Caco-2 (cell line): ENCODE measurements at places on chromosomes 5 and 9. TPM values are rescaled to one million over a fixed set of nuclear protein-coding genes. Genes with fewer than 3 reads are reported as not detected.
A peak's percentile ranks its signal among the peaks of the same experiment; 100 is the strongest.

- H3K27me3 ChIP-seq = no peaks in the 10 kb centered on the region
- no peaks in the 10 kb centered on the region for H3K4me1 ChIP-seq
- no peak overlapping the region for H3K4me3 ChIP-seq
- DNase-seq = no peak
- H3K36me3 ChIP-seq = no peaks in the 10 kb centered on the region
Measured at GRCh38 chr9:121860744-121861143, 209.3 kb downstream of the DAB2IP start.

- no peak overlapping the region for H3K27ac ChIP-seq
- no peak overlapping the region for H3K4me3 ChIP-seq
- no peaks in the 10 kb centered on the region for H3K4me1 ChIP-seq
- peak; percentile 13 for DNase-seq
- H3K36me3 ChIP-seq = no peaks in the 10 kb centered on the region
- H3K27me3 ChIP-seq = no peaks in the 10 kb centered on the region; the same call in 1 of the 2 replicates
Measured at GRCh38 chr5:173395257-173395932, 67.2 kb upstream of the STC2 start.

GRCh38 chr5:52204310-52204709 is 583.4 kb upstream of the ITGA1 start:
- no peaks in the 10 kb centered on the region for H3K4me1 ChIP-seq
- no peaks in the 10 kb centered on the region for H3K27me3 ChIP-seq
- H3K4me3 ChIP-seq = no peak overlapping the region
- no peak for DNase-seq

GRCh38 chr5:149205625-149206523 is 64.6 kb downstream of the ABLIM3 start:
- DNase-seq = no peak
- H3K27me3 ChIP-seq = no peaks in the 10 kb centered on the region
- no peak overlapping the region for H3K27ac ChIP-seq
- H3K4me3 ChIP-seq = no peak overlapping the region

- no peaks in the 10 kb centered on the region for H3K36me3 ChIP-seq
- H3K4me3 ChIP-seq = no peak overlapping the region
- H3K4me1 ChIP-seq = no peaks in the 10 kb centered on the region
- DNase-seq = peak; percentile 49
Measured at GRCh38 chr9:19028835-19029451, 4.1 kb downstream of the SAXO1 start.

- no peak for DNase-seq
- no peaks in the 10 kb centered on the region for H3K36me3 ChIP-seq
- H3K4me3 ChIP-seq = no peak overlapping the region
- no peak overlapping the region for H3K27ac ChIP-seq
- no peaks in the 10 kb centered on the region; the same call in 1 of the 2 replicates for H3K27me3 ChIP-seq
Measured at GRCh38 chr5:33774341-33774740, 117.4 kb downstream of the ADAMTS12 start.

GRCh38 chr5:76472335-76473008 is 69.4 kb downstream of the IQGAP2 start:
- peaks cover 60% of the 10 kb centered on the region for H3K4me1 ChIP-seq
- H3K27me3 ChIP-seq = no peaks in the 10 kb centered on the region
- H3K4me3 ChIP-seq = no peak overlapping the region
- H3K36me3 ChIP-seq = peaks cover 2% of the 10 kb centered on the region
- H3K27ac ChIP-seq = no peak overlapping the region
- DNase-seq = no peak

DNA sequence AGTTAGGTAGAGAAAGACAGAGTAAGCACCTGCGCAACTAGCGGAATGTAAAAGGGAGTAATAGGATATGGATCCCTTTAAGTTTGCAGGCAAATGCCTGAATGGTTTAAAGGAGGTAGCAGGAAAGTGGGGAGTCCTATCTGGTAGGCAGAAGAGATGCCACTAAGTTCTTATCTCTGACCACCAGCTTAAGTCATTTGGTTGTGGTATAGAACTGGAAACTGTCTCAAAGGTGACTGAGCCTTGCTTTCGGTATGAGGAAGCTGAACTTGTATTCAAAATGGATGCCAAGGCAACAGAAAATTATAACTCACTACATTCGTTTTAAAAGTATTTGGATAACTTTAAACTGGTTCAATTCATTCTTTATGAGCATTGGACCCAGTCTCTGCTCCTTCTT is 475.6 kb downstream of the DMRTA1 start:
- DNase-seq = no peak
- no peak overlapping the region for H3K27ac ChIP-seq
- no peaks in the 10 kb centered on the region for H3K4me1 ChIP-seq
- no peaks in the 10 kb centered on the region for H3K36me3 ChIP-seq
- no peaks in the 10 kb centered on the region for H3K27me3 ChIP-seq
- H3K4me3 ChIP-seq = no peak overlapping the region

GRCh38 chr5:121962347-121962670 is 534 bp downstream of the SRFBP1 start:
- no peaks in the 10 kb centered on the region for H3K36me3 ChIP-seq
- H3K4me3 ChIP-seq = peak overlapping the region; percentile 77
- H3K4me1 ChIP-seq = no peaks in the 10 kb centered on the region

GRCh38 chr9:123368536-123369153 is 12.6 kb downstream of the CRB2 start:
- H3K4me3 ChIP-seq = no peak overlapping the region
- no peaks in the 10 kb centered on the region for H3K27me3 ChIP-seq
- H3K36me3 ChIP-seq = no peaks in the 10 kb centered on the region
- H3K4me1 ChIP-seq = peaks cover 1% of the 10 kb centered on the region
- DNase-seq = no peak

GRCh38 chr5:138632900-138633489 is 57.8 kb upstream of the HSPA9 start:
- no peak overlapping the region for H3K4me3 ChIP-seq
- no peak overlapping the region for H3K27ac ChIP-seq
- H3K27me3 ChIP-seq = no peaks in the 10 kb centered on the region
- DNase-seq = peak; percentile 76
- no peaks in the 10 kb centered on the region for H3K36me3 ChIP-seq

- H3K4me3 ChIP-seq = no peak overlapping the region
- no peak overlapping the region for H3K27ac ChIP-seq
- H3K36me3 ChIP-seq = no peaks in the 10 kb centered on the region; the same call in 1 of the 2 replicates
- H3K27me3 ChIP-seq = no peaks in the 10 kb centered on the region
Measured at GRCh38 chr9:123637606-123637944, 281.6 kb downstream of the CRB2 start.

DNA sequence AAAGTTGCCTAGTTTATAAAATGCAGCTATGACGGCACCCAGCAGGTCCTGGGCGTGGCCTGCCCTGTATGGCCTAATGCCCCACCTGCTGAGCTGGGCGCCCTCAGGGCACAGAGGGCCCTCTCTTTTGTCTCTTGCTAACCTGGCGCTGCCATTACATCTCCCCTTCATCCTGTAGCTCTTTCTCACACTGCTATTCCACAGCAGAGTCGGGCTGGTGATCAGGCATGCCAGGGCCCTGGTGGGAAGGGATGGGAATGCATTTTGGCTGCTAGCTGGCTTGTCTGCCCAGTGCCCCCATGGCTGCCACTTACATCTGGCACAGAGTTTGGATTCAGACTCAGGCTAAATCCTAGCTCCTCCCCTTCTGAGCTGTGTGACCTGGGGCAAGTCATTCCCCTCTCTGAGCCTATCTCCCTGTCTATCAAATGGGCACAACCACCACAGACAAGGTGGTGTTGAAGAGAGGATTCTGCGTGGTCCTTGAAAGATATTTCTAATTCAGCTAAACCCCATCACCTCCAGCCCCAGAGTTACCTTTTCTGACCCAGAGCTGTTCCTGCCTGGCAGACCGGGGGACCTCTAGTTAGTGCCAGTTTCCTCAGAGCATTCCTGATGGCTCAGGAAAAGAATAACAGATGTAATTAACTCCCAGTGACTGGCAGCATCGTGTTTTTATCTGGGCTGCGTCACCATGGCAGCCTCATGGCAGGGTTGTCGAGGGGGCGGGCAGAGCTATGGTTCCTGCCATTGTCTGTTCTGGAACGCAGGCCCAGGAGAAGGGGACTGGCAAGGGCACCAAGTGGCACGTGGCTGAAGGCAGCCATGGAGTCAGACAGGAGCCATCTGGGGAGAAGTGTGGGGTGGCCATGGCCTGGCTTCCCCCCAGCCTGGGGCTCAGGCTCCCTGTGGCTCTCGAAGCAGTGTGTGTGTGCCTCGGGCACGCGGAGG is 6.3 kb downstream of the PRR7 start:
- no peaks in the 10 kb centered on the region for H3K27me3 ChIP-seq
- no peak for DNase-seq
- peak overlapping the region; percentile 61 for H3K27ac ChIP-seq

GRCh38 chr5:90475436-90475980 is 844 bp downstream of the POLR3G start:
- H3K4me3 ChIP-seq = peak overlapping the region; percentile 94
- H3K27ac ChIP-seq = no peak overlapping the region

- H3K4me1 ChIP-seq = no peaks in the 10 kb centered on the region
- no peaks in the 10 kb centered on the region for H3K36me3 ChIP-seq
- no peak overlapping the region for H3K4me3 ChIP-seq
- no peak overlapping the region for H3K27ac ChIP-seq
- DNase-seq = no peak
Measured at GRCh38 chr5:124111886-124112285, 599.9 kb downstream of the CSNK1G3 start.

GRCh38 chr5:149731332-149731616 is 1.2 kb downstream of the PPARGC1B start:
- peaks cover 11% of the 10 kb centered on the region for H3K4me1 ChIP-seq
- H3K4me3 ChIP-seq = peak overlapping the region; percentile 93
- no peak for DNase-seq
- peak overlapping the region; percentile 77 for H3K27ac ChIP-seq
- no peaks in the 10 kb centered on the region for H3K27me3 ChIP-seq

DNA sequence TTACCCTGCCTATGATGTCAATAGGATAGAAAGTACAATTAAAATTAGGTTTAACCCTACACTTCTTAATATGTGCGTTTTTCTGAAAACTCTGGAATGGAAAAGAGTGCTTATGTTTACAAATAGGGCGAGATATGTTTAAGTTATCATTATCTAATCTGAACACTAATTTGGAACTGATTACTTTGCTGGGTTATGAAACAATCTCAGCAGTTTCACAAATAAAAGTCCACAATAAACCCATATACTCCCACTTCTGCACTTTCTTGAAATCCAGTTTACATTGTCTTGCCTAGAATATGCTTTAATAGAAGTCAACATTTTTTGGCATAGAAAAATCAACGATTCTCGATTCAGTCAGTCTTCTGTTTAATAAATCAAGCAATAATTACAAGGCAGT is 236.3 kb downstream of the NFIB start:
- H3K4me3 ChIP-seq = no peak overlapping the region
- H3K36me3 ChIP-seq = no peaks in the 10 kb centered on the region
- H3K27me3 ChIP-seq = no peaks in the 10 kb centered on the region
- H3K4me1 ChIP-seq = no peaks in the 10 kb centered on the region

GRCh38 chr5:68380078-68380477 is 164.5 kb downstream of the PIK3R1 start:
- H3K4me3 ChIP-seq = no peak overlapping the region
- no peak for DNase-seq
- H3K36me3 ChIP-seq = no peaks in the 10 kb centered on the region
- H3K27ac ChIP-seq = no peak overlapping the region
- H3K27me3 ChIP-seq = no peaks in the 10 kb centered on the region
- no peaks in the 10 kb centered on the region for H3K4me1 ChIP-seq

- H3K4me3 ChIP-seq = no peak overlapping the region
- H3K27me3 ChIP-seq = no peaks in the 10 kb centered on the region
- DNase-seq = peak; percentile 20
- H3K36me3 ChIP-seq = no peaks in the 10 kb centered on the region
Measured at GRCh38 chr5:90645024-90645610, 86.5 kb downstream of the ADGRV1 start.

DNA sequence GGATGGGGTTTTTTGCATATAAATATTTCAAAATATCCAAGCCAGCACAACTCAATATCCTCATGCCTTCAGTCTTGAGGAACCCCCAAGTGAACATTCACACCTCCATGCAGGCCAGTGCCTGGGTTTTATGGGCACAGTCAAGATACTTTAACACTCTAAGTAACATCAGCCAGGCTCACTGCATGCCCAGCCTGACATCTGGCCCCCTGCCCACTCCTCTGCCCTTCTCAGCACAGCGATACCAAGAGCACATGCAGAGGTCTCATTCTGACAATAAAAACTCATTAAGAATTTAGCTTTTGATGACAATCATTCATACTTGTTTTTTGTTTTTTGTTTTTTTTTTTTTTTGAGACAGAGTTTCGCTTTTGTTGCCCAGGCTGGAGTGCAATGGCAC is 250.0 kb downstream of the CWC27 start:
- no peaks in the 10 kb centered on the region for H3K4me1 ChIP-seq
- H3K27me3 ChIP-seq = no peaks in the 10 kb centered on the region
- no peak for DNase-seq
- H3K27ac ChIP-seq = no peak overlapping the region
- no peak overlapping the region for H3K4me3 ChIP-seq

DNA sequence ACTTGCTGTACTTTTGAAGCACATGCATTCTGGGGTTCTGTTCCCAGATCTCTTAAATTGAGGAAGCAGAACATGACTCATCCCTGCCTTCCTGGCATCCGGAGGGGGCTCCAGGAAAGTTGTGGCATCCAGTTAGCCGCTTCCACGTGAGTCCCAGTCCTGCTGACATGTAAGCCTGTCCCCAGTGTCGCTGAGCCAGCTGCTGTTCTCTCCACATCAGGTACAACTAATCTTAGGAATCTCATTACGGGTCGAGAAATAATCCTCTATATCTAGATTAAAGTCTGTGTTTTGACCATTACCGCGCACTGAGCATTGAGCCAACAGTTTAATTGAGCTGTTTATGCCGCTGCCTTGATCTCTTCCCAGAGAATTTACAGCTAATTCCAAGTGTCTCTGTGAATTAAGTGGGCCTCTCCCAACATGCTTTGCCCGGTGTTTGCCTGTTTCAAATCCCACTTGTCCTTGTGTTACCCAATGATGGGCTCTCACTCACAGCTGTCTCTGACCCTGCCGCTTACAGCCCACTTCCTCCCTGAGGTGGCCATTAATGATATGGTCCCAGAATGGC is 10.5 kb upstream of the SHB start:
- no peak for DNase-seq
- no peaks in the 10 kb centered on the region for H3K27me3 ChIP-seq
- H3K27ac ChIP-seq = no peak overlapping the region
- no peaks in the 10 kb centered on the region for H3K36me3 ChIP-seq
- no peak overlapping the region for H3K4me3 ChIP-seq
- H3K4me1 ChIP-seq = no peaks in the 10 kb centered on the region

The TNC gene
- 11.4 and 17.6 TPM in 2 replicates for total RNA-seq

The OR1J2 gene
- not detected in 2 replicates for total RNA-seq

The CACNA1B gene
- total RNA-seq = 0.07 and 0.11 TPM in 2 replicates

The TRAF1 gene
- 1.1 and 1.3 TPM in 2 replicates for total RNA-seq

The ARL14EPL gene
- not detected in 2 replicates for total RNA-seq

The PIP5KL1 gene
- total RNA-seq = 2.3 and 3.8 TPM in 2 replicates

The SLC6A19 gene
- 0.29 and 0.32 TPM in 2 replicates for total RNA-seq

The ANKRD18B gene
- 2.2 and 3.9 TPM in 2 replicates for total RNA-seq

The RNF183 gene
- 1.5 and 3.3 TPM in 2 replicates for total RNA-seq

The MEIKIN gene
- not detected in 2 replicates for total RNA-seq
